Esophagus squamous epithelium (tissue), 5 donors: ENCODE measurements at places on chromosomes 16 and 17.

GRCh38 chr17:82895087-82895486 is 55.3 kb upstream of the ZNF750 start:
- H3K4me3 ChIP-seq = no peak overlapping the region
- no peaks in the 10 kb centered on the region for H3K27me3 ChIP-seq
- H3K36me3 ChIP-seq = peaks cover 9% of the 10 kb centered on the region
- peaks cover 48% of the 10 kb centered on the region for H3K4me1 ChIP-seq
- DNase-seq = no peak

DNA sequence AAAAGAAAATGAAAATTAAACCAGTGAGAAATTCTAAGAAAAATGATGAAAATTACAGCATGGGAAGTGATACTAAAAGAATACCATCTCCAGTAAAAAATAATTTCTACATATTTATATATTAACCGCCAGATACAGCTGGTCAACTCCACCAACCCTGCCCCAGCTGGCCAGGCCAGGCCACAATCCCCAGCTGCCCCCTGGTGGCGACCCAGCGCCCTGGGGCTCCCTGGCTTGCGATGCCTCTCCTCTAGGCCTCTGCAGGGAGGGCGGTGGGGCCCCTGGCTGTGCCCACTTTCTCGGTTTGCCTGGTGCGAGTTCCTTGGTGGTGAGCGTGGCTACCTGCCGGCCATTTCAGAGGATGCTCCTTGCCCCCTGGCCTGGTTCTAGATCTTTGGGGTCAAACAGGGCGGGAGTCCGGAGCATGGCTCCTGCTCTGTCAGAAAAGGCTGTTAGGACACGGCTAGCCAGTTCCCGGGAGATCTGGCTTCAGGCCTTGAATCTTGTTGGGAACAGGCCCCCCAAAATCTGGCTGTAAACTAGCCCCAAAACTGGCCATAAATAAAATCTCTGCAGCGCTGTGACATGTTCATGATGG is 14.5 kb downstream of the GLIS2 start:
- no peak for DNase-seq
- H3K4me3 ChIP-seq = no peak overlapping the region
- no peak overlapping the region for H3K27ac ChIP-seq
- H3K36me3 ChIP-seq = no peaks in the 10 kb centered on the region

DNA sequence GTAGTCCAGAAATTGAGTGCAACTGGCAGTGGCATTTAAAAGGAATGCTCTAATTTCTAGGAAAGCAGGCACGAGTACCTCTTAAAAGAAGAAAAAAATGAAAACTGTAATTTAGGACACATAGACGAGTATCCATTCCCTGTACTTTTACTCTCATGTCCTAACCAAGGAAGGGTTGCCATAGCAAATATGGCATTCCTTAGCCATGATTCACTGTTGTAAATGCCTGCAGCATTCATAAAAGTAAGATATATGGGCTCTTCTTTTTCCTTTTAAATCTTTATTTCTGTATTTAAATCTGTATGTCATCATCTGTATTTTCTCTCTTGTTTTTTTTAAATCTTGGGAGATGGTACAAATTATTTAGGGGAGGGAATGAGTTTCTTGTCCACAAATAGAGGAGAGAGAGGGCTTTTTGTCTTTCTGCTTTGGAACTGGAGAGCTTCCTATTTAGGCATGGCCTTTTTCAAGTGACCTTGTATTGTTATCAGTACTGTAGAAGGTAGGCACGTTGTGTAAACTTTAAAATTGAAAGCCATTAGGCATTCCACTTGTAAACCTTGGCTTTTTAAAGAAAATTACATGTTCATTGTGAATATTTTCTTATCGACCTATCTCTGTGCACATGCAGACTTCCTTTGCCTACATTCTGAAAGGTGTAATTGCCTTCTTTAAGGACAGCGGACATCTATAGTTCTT is 50.0 kb downstream of the TENT4B start:
- H3K27ac ChIP-seq = peak overlapping the region; percentile 64
- H3K36me3 ChIP-seq = no peaks in the 10 kb centered on the region
- DNase-seq = no peak
- no peaks in the 10 kb centered on the region for H3K27me3 ChIP-seq
- H3K4me3 ChIP-seq = no peak overlapping the region

DNA sequence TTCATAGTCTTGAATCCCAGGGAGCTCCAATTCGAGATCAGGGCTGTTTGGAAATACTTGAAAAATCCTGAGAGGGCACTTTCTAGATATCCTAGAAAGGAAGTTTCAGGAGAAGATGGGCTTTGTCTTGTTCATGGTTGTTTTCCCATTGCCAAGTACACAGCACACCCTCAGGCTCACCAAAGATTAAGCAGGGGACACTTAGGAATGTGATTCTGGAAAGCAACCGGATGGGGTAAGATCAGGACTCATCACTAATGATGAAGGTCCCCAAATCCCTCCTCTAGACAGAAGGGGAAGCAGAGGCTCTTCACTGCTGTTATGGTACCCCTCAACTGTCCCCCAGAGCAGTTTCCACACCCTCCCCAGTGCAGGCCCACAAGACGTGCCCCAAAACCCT is 40.7 kb downstream of the VAC14 start:
- H3K36me3 ChIP-seq = peaks cover 9% of the 10 kb centered on the region
- H3K4me1 ChIP-seq = peaks cover 26% of the 10 kb centered on the region
- no peaks in the 10 kb centered on the region for H3K27me3 ChIP-seq
- peak overlapping the region; percentile 79 for H3K27ac ChIP-seq

DNA sequence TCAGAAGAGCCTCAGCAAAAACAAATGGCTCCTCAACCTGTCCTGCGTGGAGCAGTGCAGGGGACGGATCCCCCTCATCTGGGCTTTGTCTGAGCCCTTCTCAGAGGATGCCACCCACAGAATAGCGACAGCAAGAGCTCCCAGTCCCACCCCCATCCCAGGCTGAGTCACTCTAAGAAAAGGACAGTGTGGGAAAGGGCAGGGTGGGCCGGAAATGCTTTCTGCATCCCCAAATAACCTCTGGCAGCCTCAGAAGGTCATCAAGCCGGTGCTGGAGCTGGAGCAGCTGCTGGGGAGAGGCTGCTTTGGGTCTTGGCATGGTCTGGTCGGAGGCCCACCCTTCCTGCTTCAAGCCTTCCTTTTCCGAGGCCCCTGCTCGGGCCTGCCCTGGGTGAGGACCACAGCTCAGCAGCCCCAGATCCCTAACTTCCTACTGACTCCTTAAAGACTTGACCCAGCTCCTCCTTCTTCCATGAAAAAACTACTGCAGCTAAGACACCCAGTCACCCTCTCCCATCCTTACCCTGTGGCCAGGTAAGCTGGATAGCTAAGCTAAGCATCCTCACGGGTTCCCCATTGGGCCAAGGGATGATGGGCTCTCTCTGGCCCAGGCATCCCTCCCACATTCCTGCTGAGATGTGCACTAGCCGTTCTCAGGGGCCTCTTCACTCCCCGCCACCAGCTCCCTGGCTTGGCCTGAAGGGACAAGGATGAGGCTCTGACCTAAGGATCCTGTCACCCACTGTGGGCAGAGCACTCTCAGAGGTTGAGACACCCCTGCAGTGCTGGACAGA is 8.7 kb downstream of the SLC12A4 start:
- no peak for DNase-seq
- H3K27ac ChIP-seq = peak overlapping the region; percentile 44
- H3K4me3 ChIP-seq = no peak overlapping the region
- no peaks in the 10 kb centered on the region for H3K27me3 ChIP-seq

GRCh38 chr17:2510559-2510958 is 1.1 kb downstream of the METTL16 start:
- no peaks in the 10 kb centered on the region for H3K36me3 ChIP-seq
- no peaks in the 10 kb centered on the region for H3K27me3 ChIP-seq
- H3K4me3 ChIP-seq = peak overlapping the region; percentile 58
- peaks cover 6% of the 10 kb centered on the region for H3K4me1 ChIP-seq
- peak overlapping the region; percentile 86 for H3K27ac ChIP-seq
